Stimulated activated CD4-positive, alpha-beta T cell treated with anti-CD3 and anti-CD28 coated beads, Interleukin-12 subunit alpha, Interleukin-12 subunit beta, amount 100 ng/mL, for 48 hours (primary cell): ENCODE measurements at places on chromosomes 16 and 17.

GRCh38 chr17:78022425-78022824 is 63.9 kb downstream of the TNRC6C start:
- DNase-seq, result no peak

- DNase-seq, result no peak
Observed at GRCh38 chr16:8961811-8962390, 1.8 kb downstream of the USP7 start.

DNA sequence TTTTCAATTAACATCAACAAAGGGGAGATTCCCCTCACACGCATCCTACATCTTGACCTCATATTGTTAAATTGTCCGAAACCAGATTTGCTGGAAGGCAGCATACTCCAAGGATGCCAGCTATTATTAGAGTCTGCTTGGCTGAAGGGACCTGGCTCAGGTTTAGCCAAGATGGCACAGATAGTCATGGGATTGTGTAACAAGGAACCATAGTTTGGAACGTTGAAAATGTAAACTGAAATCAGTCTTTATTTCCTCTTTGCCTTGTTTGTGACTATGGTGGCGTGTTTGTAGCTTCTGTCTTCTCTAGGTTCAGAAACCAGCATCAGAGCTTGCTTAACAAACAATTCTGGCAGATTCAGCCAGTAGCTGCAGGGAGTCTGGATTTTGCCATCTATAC is 5.9 kb downstream of the ARSG start:
- no peak for DNase-seq

GRCh38 chr16:84096447-84097005 is 20.2 kb downstream of the MBTPS1 start:
- DNase-seq, result no peak

- DNase-seq, result no peak
Observed at GRCh38 chr17:752620-753219, 656 bp upstream of the GEMIN4 start.
